Nucleus accumbens (tissue), 56 donors: ENCODE measurements at places on chromosomes 4 and X.

DNA sequence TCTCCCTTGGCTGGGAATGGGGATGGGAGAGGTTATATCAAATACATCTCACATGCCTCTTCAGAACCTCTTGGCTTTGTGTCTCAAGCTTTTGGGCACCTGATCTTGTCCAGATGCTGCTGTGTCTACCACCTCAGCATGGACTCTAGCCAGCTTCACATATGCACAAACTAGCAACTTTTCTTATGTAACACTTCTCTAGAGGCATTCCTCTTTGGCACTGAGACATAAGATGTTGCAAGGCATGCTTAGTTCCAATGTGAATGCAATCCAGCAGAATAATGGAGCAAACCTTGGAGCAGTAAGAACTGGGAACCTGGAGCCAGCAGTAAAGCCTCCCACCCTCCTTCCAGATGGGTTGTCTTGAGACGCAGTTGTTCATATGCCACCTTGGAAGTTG lies 113.4 kb upstream of the TMEM47 start:
- DNase-seq, result no peak

GRCh38 chr4:105455998-105456397 lies 17.9 kb downstream of the PPA2 start:
- DNase-seq, result no peak

DNA sequence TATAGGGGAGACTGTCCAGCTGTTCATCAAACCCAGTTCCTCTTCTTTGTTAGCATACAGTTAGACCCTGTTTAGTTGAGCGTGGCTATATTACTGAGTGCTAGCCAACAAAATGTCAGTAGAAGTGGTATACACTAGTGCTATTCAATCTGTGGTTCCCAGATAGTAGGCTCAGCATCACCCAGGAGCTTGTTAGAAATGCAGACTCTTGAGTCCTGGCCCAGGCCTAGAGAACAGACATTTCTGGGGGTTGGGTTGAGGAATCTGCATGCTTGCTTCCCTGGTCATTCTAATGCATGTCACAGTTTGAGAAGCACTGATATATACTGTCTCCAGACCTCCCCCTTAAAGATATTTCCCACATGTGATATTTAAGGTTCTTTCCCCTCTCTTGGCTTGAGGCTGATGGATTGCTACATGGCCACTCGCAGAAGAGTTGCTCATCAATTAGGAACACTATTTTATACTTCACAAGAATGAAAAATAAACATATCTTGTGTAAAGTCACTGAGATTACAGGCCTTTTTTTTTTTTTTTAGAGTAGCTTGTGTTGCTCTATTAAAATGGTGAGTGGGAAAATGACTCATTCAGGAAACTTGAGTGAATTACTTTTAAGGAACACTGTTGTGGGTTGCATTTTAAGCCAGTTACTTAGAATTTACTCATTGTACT lies 289.0 kb downstream of the STIM2 start:
- no peak for DNase-seq

- DNase-seq, result no peak
These were observed 1626.0 kb upstream of the TENM3 start for GRCh38 chr4:180617196-180617595.

DNA sequence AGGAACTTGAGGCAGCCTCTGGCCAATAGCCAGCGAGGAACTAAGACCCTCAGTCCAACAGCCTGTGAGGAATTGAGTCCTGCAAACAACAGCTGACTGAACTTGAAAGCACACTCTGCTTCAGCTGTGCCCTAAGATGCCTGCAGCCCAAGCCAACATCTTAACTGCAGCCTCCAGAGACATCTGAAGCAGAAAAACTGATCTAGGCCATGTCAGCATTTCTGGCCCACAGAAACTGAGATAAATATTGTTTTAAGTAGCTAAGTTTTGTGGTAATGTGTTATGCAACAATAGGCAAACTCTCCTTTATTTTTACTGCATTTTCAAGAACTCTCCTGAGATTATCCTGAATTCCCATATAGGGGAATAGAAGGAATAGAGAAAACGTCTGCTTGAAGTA lies 24.4 kb upstream of the PIGA start:
- DNase-seq, result no peak

DNA sequence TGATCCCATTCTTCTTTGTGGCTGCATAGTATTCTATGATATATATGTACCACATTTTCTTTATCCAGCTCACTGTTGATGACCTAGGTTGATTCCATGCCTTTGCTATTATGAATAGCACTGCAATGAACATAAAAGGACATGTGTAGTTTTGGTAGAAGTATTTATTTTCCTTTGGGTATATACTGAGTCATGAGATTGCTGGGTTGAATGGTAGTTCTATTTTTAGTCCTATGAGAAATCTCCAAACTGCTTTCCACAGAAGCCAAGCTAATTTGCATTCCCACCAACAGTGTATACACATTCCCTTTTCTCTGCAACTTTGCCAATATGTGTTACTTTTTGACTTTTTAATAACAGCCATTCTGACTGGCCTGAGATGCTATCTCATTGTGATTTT lies 278.3 kb downstream of the PCDH18 start:
- DNase-seq, result no peak

- no peak for DNase-seq
These were observed 163.0 kb downstream of the SH3KBP1 start for GRCh38 chrX:19724409-19724808.

- no peak for DNase-seq
These were observed 58.6 kb upstream of the ALB start for GRCh38 chr4:73345399-73345975.

DNA sequence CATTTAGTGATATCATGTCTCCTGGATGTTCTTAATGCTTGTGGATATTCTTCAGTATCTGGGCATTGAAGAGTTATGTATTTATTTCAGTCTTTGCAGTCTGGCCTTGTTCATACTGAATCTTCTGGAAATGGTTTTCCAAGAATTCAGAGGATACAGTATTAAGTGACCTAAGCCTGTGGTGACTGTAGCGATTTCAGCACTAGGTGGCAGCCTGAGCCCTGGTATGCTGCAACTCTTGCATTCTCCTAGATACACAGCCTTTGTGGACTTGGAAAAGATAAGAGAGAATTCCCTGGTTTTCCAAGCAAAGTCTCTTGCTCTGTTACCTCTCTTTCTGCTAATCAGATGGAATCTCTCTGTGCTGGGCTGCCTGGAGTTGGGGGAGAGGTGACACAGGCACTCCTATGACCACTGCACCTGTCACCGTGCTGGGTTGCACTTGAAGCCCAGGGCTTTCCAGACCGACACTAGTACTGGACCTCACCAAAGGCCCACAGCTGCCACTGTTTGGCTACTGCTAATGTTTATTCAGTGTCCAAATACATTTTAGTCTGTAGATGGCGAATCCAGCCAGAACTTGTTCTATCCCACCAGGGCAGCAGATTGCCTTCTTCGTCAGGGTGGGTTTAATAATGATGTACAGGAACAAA lies 19.3 kb upstream of the SPIN2A start:
- DNase-seq, result no peak

GRCh38 chr4:176340871-176341685 lies 21.3 kb downstream of the SPCS3 start:
- no peak for DNase-seq

GRCh38 chrX:14028473-14028872 lies 1.2 kb downstream of the GEMIN8 start:
- DNase-seq, result no peak

GRCh38 chr4:106367072-106367471 lies 1.5 kb downstream of the GIMD1 start:
- DNase-seq, result no peak

- DNase-seq, result no peak
These were observed 360.0 kb downstream of the CHIC1 start for GRCh38 chrX:73922856-73923455.

GRCh38 chrX:136867518-136867917 lies 13.0 kb downstream of the RBMX start:
- DNase-seq, result no peak

DNA sequence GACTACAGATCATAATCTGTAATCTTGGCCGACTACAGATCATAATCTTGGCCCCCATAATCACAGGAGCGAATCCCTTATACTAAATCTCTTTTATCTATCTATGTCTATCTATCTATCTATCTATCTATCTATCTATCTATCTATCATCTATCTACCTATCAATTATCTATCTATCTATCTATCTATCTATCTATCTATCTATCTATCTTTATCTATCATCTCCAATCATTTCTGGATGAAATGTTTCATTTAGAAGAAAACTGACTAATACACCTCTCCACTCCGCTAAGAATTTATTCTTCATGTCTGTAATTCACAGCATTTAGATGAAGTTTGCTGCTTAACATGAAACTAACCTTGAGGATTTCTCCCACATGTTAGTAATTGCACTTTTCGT lies 45.0 kb upstream of the ACSL1 start:
- no peak for DNase-seq

GRCh38 chrX:88883200-88883599 lies 136.2 kb downstream of the CPXCR1 start:
- no peak for DNase-seq

DNA sequence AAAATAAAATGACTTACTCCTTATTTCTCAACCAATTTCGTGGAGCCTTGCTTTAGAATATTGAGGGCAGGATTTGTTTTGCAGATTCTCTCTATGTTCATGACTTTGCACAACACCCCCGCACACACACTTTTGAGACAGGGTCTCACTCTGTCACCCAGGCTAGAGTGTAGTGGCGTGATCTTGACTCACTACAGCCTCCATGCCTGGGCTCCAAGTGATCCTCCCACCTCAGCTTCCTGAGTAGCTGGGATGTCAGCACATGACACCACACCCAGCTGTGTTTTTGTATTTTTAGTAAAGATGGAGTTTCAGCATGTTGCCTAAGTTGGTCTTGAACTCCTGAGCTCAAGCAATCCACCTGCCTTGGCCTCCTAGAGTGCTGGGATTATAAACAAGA lies 12.0 kb downstream of the CT47C1 start:
- DNase-seq, result no peak

DNA sequence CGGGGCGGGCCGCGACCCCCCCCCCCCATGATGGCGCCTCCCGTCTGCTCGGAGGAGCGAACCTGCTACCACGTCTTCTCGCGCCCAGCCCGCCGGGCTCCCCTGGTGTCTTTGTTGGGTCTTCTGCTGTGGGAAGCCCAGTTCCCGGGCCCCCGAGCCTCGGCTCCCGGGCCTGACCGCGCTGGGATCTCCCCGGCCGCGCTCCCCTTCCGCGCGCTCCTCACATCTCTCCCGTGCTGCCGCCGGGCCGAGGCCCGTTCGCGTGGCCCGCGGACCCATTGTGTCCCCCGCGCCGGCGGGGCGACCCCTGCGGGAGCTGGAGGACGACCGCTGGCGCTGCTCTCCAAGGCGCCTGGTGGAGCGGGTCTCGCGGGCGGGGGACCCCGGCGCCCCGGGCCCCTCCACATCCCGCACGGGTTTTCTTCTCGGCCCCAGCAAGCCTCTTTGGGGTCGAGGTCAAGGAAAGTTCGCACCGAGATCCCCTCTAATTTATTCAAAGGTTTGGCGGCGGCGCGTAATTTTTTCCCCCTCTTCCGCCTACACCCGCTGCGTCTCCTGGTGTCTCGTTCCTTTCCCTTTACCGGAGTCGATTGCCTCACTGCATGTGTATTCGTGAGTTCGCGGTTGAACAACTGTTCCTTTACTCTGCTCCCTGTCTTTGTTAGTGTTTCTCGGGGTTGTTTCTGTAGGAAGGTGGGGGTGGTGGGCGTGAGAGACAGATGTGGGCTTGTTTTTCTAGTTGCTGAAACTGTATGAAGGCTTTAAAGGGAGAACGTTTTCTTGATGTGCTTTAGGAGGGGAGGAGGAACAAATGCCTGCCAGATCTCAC lies 770 bp downstream of the SMAD1 start:
- DNase-seq, result peak; percentile 67

GRCh38 chr4:70749313-70749712 lies 27.5 kb downstream of the RUFY3 start:
- no peak for DNase-seq

GRCh38 chr4:38989487-38989886 lies 42.7 kb downstream of the TMEM156 start:
- no peak for DNase-seq

GRCh38 chr4:188262464-188262863 lies 123.2 kb downstream of the TRIML1 start:
- no peak for DNase-seq

GRCh38 chr4:41095973-41096372 lies 118.4 kb downstream of the APBB2 start:
- DNase-seq, result no peak

GRCh38 chr4:13763707-13764106 lies 136.2 kb upstream of the BOD1L1 start:
- DNase-seq, result no peak

DNA sequence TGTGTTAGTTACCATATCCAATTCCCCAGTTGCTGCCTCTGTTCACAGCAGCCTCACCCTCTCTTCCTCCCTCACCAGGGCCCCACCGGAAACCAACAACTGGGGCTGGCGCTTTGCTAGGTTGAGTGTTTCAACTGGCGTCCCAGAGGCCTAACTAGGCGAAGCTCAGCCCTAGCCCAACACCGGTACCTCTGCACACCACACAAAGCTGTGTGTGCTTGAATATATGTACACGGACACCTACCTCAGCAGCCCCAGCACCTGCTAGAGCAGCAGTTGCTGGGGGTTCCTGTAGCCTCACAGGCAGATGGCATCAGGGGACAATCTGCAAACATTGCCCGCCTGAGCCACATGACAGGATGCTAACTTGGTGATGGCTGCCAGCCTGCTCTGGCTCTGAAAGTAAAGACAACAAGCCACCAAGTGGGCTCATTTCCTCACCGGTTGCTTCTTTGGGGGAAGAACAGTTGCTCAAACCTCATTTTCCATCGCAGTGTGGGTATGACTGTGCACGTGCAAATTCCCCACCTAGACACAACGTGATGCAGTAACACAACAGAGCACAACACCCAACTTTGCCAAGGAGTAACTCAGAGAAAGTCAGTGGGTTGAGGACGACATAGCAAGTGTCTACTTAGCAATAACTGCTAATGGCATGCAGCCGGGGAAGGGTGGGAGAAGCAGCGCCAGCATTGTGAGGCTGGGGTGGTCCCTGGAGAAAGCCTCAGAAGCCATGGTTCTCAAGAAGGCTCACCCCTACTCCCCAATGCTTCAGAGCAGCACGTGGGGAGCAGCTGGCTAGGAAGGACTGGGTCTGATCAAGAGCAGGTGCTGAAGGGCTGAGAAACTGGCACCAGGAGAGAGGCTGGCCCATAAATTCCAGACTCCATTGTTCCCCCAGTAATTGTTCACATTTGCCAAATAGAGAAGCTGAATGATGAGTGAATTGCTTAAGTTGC lies 139.5 kb downstream of the SH3KBP1 start:
- DNase-seq, result no peak

GRCh38 chrX:68920561-68920960 lies 91.7 kb downstream of the EFNB1 start:
- no peak for DNase-seq

DNA sequence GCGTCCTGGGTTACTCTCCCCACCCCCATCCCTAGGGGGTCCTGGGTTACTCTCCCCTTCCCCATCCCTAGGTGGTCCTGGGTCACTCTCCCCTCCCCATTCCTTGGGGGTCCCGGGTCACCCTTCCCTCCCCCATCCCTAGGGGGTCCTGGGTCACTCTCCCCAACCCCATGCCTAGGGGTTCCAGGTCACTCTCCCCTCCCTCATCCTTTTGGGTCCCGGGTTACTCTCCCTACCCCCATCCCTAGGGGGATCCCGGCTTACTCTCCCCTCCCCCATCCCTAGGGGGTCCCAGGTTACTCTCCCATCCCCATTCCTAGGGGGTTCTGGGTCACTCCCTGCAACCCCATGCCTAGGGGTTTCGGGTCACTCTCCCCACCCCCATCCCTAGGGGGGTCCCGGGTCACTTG lies 1.5 kb downstream of the ASMTL start:
- no peak for DNase-seq
